Stimulated activated CD4-positive, alpha-beta T cell treated with anti-CD3 and anti-CD28 coated beads, TNF-alpha, amount 100 ng/mL, for 1 hour (primary cell): ENCODE measurements at places on chromosomes 6 and 20.

GRCh38 chr6:36727505-36728021 is 29.9 kb downstream of the RAB44 start:
- no peak for DNase-seq

GRCh38 chr6:29760328-29760727 is 37.1 kb downstream of the HLA-F start:
- DNase-seq: no peak

DNA sequence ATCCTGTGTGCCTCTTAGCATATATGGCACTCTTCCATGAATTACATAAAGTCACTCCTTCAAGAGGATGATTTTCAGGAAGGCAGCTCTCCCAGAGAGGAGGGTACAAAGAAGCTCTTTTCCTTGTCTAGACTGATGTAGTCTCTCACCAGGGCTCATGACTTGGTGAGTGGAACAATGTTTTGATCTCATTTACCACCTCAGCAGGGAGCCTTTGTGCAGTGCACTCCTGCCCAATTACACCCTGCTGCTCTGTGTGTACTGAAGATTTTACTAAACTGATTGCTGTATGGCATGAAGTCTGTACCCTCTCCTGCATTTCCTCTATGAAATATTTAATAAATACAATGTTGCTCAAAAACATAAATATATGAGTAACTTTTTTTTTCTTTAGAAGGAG is 598.3 kb upstream of the HS3ST5 start:
- no peak for DNase-seq

DNA sequence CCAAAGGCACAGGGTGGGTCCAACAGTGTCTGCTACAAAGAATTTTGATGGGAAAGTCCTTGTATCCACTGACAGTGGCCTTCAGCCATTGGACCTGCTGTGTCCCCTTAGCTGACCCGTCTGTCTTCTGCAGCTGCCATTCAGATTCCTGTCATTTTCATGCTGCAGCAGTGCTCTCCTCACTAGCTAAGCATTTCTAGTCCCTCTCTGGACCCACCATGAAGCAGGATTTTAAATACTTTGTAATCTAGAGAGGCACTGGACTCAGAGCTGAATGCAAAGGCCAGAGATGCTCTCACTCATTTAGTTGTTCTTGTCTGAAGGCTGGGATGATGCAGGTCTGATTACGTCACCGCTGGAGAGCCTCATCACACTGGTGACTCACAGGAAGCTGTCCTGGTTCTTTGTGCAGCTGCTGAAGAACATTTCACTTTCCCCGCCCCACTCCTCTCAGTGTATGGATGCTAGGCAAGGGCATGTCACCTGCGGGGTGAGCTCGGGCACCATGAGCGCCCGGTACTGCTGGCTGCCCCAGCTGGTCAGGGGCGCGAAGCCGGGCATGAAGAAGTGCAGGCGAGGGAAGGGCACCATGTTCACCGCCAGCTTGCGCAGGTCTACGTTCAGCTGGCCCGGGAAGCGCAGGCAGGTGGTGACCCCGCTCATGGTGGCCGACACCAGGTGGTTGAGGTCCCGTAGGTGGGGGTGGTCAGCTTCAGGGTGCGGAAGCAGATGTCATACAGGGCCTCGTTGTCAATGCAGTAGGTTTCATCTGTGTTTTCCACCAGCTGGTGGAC is 19.4 kb upstream of the TUBB2A start:
- no peak for DNase-seq

GRCh38 chr6:140671926-140672325 is 1297.5 kb upstream of the CITED2 start:
- DNase-seq: no peak
